ENCODE measurements at places on chromosomes 5 and 9. TPM values are rescaled to one million over a fixed set of nuclear protein-coding genes. Genes with fewer than 3 reads are reported as not detected.

Gene GABRA1
- total RNA-seq = not detected

Gene GALNT12
- total RNA-seq = 7.9 TPM

Gene ITGA2
- total RNA-seq = 4.8 TPM

Gene LCN15
- not detected for total RNA-seq

Gene SNCB
- not detected for total RNA-seq

Gene IGIP
- 2.4 TPM for total RNA-seq

Measured in activated CD8-positive, alpha-beta T cell treated with anti-CD3 and anti-CD28 coated beads, Interleukin-2, amount 10 ng/mL, durations not matched to agents 7 days and 5 days (primary cell).